ENCODE measurements at places on chromosomes 4 and X.

DNA sequence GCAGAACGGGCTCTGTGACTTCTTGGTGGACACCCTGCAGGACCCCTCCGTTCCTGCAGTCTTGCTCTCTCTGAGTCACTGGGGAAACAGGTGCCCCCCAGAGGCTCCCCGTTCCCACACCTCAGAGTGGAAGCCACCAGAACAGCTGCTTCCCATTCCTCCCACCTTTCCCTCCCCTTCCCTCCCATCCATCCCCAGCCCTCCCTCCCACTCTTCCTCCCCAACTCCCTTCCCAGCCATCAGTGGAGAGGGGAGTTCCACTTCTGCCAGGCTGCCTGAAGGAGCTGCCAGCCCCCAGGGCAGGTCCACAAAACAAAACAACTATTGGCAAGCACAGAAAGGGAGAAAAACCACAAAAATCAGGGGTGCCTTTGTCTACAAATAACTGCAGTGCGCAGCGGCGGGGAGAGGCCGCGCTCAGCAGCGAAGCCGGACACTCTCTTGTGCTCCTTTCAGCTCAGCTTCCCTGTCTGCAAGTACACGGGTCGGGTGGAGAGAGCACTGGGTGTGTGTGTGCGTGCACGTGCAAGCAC lies 8.1 kb downstream of the SSR4 start:
- no peak for DNase-seq

- DNase-seq, result no peak
These were observed 215.3 kb upstream of the AR start for GRCh38 chrX:67328476-67328875.

GRCh38 chr4:76087007-76087769 lies 12.7 kb downstream of the ART3 start:
- no peak for DNase-seq

DNA sequence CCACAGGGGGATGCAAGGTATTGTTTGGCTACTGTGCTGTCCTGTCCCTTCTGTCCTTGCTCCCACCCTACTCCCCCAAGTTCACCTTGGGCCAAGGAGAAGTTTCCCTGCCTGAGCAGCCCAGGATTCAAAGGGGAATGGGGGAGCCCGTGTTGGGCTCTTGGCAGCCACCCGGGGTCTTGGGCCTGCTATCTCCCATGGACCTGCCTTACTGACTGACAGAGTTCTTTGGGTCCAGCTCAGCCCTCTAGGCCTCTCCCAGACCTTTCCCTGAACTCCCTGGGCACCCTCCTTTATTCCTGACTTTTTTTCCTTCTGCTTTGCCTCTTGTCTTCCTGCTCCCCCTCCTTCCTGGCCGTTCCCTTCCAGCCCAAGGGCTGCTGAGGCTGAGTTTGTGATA lies 67.4 kb downstream of the STARD8 start:
- DNase-seq, result no peak

GRCh38 chrX:134706138-134706537 lies 47.9 kb upstream of the PLAC1 start:
- no peak for DNase-seq

GRCh38 chr4:77040854-77041725 lies 34.7 kb downstream of the CCNI start:
- no peak for DNase-seq

DNA sequence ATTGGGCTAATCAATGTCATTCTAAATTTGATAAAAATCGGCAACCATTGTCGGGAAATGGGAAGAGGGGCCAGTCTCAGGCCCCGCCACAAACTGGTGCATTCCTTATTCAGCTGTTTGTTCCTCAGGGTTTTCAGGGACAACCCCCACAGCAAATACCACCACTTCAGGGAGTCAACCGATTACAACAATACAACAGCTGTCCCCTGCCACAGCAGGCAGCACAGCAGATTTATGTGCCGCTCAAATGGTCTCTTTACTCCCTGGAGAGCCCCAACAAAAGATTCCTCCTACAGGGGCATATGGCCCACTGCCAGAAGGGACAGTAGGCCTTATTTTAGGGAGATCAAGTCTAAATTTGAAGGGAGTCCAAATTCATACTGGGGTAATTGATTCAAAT lies 61.8 kb downstream of the ZNF732 start:
- no peak for DNase-seq

GRCh38 chr4:149584722-149585121 lies 230.9 kb downstream of the IQCM start:
- no peak for DNase-seq

DNA sequence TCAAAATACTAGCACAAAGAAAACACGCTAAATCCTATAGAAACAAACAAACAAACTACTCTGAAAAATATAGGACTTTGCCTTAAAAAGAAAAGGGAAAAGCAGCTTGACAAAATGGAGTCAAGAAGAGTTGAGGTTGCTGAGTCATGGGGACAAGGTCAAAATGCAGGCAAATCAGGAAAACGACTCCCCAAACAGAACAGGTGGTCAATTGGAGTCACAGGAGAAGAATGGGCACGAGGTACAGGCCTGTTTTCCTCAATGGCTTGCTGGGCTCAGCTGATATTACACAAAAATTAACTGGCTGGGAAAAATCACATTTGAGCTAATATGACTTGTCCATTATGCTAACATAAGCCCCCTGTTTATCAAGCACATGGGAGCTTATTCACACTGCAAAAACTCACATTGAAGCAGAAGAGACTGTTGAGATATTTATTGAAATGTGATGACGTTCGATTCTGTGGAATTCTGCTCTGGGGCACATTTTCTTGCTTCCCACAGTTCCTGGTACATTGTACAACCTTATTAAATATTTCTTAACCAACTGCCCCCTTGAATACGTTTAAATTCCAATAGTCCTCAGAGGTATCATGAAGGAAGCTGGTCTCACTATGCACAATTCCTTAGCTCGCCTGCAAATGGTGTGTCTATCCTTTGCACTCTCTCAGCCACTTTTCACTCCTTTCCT lies 1622.1 kb downstream of the STIM2 start:
- no peak for DNase-seq

DNA sequence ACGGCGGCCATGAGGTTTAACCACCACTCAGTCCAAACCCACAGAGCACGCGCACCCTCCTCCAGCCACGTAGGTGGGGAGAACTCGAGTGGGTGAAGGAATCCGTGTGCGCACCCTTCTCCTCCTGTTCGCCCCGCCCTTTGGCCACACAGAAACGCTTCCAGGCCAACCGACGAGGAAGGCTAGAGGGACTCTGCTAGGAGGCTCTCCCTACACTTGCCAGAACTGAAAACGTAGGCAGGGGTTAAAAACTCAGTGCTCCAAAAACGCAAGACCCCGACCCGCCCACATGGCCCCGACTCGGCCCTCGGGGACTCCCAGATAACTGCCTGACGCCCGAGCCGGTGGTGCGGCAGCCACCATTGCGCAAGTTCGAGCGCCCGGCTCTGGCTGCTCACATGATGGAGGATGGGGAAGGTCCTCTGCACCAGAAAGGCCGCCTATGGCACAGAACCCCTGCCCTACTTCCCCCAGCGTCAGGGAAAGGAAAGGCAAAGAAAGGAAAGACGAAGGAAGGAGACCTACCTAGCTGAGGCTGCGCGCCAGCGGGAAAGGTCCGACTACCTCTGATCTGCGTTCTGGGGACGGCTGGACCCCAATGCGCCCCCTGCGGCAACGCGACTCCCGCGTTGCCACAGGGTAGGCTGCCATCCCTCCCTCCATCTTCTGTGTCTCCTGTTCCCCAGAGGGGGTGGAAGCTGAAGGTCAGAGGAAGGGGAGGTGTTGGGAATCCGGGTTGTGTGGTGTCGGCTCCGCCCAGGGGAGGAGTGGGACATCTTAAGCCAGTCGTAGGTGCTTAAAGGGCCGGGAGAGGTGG lies 201.9 kb upstream of the AGTR2 start:
- DNase-seq, result no peak

- no peak for DNase-seq
These were observed 9.5 kb upstream of the ANKRD50 start for GRCh38 chr4:124722071-124722470.

DNA sequence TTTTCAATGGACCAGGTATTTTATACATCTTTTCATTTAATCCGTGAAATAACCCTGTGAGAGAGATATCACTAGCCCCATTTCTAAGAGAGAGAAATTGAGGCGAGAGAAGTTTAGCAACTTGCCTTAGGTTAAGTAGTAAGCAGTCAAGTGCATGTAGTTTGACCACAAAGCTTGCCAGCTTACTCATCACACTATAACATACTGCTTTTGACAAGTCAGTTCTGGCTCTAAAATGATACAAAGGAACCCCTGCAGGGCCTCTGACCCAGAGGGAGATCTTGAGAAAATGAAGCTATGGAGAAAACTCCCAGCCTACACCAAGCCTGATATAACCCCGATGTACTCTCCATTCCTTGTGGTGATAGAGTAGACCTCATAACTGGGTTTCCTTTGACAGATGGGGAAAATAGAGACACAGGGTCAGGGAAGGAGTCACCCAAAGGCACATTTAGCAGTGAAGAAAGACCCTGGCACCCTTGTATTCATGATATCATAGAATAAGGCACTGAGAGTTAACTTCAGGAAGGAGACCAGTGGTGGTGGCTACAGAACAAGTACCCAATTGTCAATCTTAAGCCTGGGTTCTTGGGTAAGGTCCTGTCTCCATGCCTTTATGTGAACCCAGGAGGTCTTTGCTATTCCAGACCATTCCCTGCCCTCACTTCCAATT lies 60.2 kb upstream of the MSN start:
- DNase-seq, result no peak

GRCh38 chrX:47166126-47166525 lies 21.1 kb downstream of the RBM10 start:
- DNase-seq, result no peak

DNA sequence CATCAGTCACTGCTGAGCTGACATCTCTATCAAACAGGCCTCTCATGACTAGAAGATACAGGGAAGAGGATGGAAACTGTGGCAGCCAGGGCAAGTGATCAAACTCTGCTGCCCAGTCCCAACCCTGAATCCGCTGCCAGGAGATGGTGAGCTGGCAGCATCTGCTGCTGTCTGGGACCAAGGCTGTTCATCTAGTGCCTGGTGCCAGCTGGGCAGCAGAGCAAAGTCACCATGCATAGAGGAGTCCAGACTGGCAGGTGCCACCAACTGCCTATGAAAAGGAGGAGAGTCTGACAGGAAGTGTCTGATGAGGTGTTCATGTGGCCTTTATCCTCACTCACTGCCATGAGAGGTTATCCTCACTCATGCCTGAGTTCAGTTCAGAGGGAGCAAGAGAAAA lies 518.9 kb downstream of the MID1IP1 start:
- no peak for DNase-seq

- no peak for DNase-seq
These were observed 642.6 kb downstream of the IL1RAPL1 start for GRCh38 chrX:29229802-29230201.

DNA sequence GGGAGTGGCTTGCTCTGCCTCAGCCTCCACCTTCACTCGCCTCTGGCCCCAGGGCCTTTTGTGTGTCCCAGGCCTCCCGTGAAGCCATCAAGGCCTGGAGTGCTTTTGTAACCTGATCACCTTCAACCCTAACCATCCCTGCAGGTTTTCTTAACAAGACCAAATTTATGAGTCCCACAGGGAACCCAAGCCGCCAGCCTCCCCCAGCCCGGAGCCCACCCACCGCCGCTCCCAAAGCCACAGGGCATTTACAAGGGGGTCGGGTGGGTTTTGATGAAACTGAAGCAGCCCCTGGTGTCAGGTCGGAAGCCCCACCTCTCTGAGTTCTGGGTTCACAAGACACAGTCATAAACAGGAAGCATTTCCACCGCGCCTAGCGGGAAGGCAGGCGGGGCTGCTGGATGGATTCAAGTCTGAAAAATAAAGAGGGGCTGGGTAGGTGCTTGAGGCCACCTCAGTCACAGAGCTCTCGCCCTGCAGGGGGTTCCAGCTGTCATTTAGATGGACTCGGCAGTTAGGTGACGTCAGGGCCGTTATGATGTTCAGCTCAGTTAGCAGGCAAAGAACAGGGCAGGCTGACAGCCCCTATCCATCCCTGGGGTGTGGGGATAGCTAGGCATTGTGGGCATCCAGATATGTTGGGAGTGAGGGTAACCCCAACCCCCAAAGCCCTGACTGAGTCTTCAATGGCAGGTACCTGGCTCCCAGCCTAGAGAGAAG lies 128.5 kb downstream of the BCOR start:
- DNase-seq, result no peak

- DNase-seq, result no peak
These were observed 1564.5 kb upstream of the PCDH10 start for GRCh38 chr4:131584587-131584986.

- no peak for DNase-seq
These were observed 99.8 kb upstream of the TEX13C start for GRCh38 chrX:125219852-125220251.

DNA sequence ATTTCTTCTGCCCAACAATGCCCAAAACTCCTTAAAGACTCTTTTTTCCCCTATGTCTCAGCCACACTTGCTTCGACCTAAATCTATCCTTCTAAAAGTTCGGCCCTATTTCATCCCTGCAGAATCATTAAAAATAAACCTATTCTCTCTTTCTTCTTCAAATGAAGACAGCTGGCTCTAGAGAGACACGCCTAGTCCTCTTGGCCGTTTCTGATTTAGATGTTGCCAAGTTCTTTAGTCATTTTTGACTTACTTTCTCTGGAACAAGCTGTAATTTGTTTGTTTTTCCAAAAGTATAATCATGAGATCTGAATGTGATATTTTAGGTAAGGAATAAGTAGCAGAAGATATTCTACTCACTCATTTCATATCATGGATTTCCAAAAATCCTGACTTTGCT lies 211.6 kb downstream of the CENPC start:
- DNase-seq, result no peak

DNA sequence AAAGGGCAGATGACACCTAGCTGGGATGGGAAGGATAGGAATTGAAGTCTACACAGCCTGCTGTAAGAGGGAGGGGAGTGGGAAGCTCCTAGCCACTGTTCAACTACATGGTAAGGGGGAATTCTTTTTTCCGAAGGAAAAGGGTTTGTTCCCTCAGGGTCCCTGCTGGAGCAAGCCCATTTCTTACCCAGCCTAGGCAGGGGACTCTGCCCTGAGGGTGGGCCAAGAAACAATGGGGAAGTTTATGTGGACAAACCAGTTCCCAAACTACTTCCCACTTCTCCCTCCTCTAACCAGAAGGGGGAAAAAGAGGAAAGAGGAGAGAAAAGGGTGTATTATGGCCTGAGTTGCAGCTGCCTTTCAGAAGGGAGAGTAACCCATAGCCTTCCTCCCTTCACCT lies 13.5 kb upstream of the VSIG4 start:
- no peak for DNase-seq

DNA sequence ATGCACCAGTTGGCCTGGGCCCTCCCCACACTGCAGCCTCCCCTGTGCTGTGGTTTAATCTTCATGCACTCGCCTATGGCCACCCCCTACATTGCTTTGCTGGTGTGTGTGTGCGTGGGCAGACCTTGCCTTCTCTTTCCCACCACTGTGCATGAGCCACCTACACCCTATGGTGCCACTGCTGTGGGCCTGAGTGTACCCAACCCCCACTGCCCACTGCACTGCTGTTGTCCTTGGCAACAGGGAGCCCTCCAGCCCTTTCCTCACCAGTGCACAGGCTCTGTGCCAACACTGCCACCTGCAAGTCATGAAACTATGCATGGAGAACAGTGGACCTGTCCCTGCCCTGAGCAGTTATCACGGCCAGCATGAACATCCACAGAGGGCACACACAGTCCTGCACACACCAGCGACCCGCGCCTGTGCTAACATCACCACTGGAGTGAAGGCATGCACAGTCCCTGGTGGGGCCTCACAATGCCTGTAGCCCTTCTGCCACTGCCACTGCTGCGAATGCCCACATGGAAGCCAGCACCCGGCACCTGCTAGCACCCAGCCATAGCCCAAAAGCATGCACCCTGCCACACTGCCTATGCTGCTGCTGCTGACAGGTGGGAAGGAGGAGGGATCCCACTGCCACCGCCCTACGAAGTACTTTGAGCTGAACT lies 237.8 kb upstream of the ARSJ start:
- DNase-seq, result no peak

GRCh38 chr4:10526429-10527222 lies 69.4 kb upstream of the ZNF518B start:
- DNase-seq, result no peak
